ENCODE measurements at places on chromosomes 16 and 17.

DNA sequence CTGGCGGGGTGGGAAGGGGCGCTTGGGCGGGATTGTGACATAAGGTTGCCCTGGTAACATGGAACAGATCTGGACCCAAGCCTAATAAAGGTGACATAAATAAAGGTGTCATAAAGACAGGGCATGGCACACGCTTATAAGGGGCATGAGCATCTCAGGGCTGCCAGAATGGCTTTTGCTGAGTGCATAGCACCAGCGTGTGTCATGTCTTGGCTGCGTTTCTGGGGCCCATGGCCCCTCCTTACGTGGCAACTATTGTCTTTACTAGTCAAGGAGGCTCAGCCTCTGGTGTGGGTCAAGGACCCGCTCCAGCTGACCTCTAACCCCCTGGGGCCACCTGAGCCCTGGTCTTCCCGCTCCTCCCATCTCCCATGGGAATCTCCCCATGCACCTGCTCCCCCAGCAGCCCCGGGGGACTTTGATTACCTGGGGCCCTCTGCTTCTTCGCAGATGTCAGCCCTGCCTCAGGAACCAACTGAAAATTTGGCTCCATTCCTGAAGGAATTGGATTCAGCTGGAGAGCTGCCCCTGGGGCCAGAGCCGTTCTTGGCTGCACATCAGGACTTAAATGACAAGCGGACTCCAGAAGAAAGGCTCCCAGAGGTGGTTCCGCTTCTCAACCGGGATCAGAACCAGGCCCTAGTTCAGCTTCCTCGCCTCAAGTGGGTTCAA, 13.9 kb downstream of the LRRC37B start:
- no peak for DNase-seq

- no peak for DNase-seq
These were observed 20.1 kb upstream of the ABCC3 start for GRCh38 chr17:50614471-50615051.

- DNase-seq, result no peak
These were observed 18.3 kb upstream of the CACNG4 start for GRCh38 chr17:66946251-66946650.

DNA sequence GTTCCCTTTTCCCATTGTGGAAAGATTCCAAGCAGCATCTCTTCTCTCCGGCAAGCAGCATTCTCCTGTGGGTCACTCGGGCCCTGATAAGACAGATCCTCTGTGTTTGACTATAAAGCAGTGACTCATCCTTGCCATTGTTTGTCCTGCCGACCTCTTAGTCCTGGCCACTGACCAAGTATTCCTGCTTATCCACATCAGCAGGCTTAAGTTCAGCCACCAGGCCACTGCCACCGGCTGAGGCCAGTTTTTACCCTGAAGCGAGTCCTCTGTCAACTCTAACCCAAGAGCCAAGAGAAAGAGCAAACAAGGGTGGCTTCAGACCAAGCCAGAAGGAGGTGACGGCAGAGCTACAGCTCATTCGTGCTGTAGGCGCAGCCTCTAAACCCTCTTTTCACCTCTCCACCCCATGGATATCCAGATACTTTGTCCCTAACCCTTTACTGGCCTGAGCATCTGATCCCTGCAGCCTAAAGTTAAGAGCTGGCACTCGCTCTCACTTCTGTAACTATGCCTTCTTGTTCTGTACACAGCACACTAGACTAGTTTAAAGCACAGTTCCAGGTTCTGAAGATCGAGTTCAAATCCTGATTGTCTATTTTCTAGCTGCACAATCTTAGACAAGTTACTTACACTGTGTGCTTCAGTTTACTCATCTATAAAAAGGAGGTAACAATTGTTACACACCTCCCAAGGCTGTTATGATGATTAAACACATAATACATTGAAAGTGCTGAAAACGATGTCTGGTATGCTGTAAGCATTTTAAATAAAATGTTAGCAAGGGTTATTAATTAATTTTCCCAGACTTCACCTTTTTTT, 31.0 kb downstream of the SOX9 start:
- DNase-seq, result no peak

All from stimulated activated CD4-positive, alpha-beta T cell treated with anti-CD3 and anti-CD28 coated beads, Interleukin-1b, Interleukin-23, amount 100 ng/mL, for 48 hours (primary cell).